ENCODE measurements at places on chromosomes 1 and 21.
A peak's percentile ranks its signal among the peaks of the same experiment; 100 is the strongest.

DNA sequence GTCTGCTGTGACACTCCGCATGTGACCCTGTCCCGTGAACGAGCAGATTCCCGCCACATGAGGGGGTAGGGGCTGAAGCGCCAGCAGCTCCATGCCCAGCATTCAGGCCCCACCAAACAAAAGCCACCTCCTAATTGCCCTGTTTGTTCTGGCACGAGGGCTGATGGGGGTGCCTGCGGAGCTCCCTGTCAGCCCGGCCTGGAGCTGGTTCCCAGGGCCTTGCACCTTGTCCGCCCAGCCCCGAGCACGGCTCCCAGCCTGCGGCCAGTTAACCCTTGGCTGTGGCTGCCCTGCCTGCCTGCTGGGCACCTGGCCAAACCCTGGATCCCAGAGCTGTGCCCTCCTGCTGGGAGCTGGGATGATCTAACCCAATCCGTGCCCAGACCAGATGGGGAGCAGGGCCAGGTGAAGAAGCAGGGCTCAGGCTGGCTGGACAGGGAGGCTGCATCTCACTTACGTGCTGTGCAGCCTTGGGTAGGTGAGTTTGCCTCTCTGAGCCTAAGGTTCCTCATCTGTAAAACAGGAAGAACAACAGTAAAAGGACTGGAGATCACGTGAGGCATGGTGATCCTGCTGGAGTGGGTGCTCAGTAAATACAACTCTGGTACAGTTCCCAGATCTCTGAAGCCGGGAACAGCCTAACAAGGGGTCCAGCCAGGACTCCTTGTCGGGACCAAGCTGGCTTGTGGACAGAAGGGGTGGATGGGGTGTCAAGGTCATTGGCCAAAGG is 110.9 kb upstream of the IFFO2 start:
- no peak for DNase-seq

DNA sequence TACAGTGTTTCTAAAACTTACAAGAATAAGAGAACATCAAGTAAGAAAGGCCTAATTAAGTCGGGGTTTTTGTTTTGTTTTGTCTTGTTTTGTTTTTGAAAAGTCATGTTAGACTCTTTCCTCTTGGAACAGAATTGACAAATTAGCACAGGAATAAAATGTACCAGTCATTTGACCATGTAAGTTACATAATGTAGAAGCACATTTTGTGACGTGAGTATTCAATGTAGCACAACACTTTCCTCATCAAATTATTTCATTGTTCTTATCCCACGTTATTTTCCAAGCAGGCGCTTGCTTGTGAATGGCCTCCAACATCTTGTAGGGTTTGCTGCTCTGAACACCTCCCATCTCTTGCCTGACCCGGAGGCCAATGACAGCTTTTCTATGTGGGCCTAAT is 34.7 kb upstream of the DNASE2B start:
- DNase-seq = no peak

- DNase-seq = no peak
Measured at GRCh38 chr1:239765163-239765562, 326.5 kb upstream of the FMN2 start.

DNA sequence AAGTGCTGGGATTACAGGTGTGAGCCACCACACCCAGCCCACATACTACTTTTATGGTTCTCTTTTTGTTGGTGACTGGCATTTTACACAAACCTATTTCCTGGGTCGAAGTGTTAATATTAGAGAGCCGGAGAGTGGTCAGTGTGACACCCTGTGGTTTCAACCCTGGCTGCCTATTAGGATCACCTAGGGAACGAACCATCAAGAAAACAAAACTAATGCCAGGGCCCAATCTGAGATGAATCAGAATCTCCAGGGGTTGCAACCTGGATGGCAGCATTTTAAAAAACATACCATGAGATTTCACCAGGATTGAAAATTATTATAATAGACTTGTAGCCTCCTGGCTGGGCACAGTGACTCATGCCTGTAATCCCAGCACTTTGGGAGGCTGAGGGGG is 6.1 kb downstream of the MRPS21 start:
- no peak for DNase-seq

- peak; percentile 19 for DNase-seq
Measured at GRCh38 chr1:22861764-22862440, 110.8 kb downstream of the LACTBL1 start.

DNA sequence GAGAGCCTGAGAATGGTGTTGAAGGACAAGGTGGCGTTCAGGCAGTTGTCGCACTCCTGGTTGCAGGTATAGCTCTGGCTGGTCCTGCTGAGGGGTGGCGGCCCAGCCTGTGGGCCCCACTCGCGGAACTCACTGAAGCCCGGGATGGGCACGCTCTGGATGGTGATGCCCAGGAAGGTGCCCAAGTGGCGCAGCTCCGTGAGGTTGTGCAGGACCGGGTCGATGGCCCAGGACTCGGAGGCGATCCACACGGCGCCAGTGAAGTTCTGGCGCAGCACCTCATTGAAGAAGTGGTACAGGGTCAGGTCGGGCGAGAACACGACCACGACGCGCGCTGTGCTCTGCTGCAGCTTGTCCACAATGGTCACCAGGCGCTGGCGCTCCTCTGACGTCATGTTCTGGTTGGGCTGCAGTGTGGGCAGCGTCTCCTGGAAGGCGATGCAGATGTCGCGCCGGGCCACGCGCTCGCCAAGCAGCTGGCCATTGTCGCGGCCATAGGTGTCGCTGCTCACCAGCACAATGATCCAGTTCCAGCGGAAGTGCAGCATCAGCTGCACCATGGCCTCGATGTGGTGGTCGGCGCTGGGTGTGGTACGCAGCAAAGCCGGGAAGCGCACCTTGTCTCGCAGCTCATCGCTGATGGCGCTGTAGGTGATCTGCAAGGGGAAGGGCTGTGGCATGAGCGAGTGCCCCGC is 5.0 kb downstream of the TAS1R2 start:
- DNase-seq = no peak

GRCh38 chr1:1920057-1920607 is 1.1 kb upstream of the TMEM52 start:
- DNase-seq = no peak

DNA sequence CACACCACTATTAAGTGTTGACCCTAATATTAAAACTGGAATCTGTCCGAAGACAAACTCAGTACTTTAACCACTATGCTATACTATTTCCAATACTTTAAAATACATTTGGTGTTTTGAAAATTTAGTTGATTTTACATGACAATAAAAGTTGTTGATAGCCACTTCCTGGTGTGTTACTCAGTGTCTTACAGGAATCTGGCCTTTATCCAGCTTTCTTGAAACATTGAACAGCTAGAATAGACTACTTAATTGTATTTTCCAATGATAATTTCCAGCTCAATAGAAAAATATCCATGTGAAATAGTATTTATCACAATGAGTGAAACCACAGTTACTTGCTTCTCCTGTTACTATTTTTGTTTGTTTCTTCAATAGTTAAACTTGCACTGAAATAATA is 369.6 kb upstream of the ADGRL4 start:
- no peak for DNase-seq

- DNase-seq = peak; percentile 74
Measured at GRCh38 chr1:147225193-147225730, at the start of gene FMO5. Gene FMO5, minus strand, starts transcription at chr1:147225339. Its CDS starts 310 bp downstream, at chr1:147225029.

GRCh38 chr1:12572522-12572921 is 45.5 kb downstream of the DHRS3 start:
- DNase-seq = no peak

Data from GM12865 (cell line).